ENCODE measurements at places on chromosomes 1 and 21.

GRCh38 chr1:178690496-178690895, 34.5 kb upstream of the RALGPS2 start:
- DNase-seq = no peak

DNA sequence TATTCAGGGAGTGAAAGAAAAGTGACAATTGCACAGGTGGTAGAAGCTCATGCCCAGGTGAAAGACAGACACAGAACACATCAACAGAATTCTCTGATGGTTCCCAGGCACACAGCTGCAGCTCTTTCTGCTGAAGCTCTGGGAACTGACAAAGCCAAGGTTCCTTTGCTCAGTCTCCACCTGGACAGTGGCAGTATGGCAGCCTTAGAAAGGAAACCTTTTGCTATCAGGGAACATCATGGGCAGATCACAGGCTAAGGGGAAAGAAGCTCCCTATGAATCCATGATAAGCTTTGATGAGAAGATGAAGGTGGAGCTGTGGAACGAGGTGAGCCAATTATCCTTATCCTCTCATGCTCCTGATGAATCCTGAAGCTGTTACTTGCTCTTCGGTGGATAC, 1.2 kb downstream of the SPRR2B start:
- DNase-seq = no peak

- no peak for DNase-seq
Observed at GRCh38 chr1:110645821-110646735, 28.7 kb downstream of the KCNA3 start.

- no peak for DNase-seq
Observed at GRCh38 chr21:23817337-23817736, 1789.9 kb downstream of the MRPL39 start.

GRCh38 chr1:11308699-11309224, 35.8 kb downstream of the UBIAD1 start:
- no peak for DNase-seq

Data from small intestine (tissue), 16 donors.